ENCODE measurements at places on chromosomes 4 and X.

GRCh38 chr4:3599951-3600350 lies 67.7 kb upstream of the LRPAP1 start:
- no peak for DNase-seq

DNA sequence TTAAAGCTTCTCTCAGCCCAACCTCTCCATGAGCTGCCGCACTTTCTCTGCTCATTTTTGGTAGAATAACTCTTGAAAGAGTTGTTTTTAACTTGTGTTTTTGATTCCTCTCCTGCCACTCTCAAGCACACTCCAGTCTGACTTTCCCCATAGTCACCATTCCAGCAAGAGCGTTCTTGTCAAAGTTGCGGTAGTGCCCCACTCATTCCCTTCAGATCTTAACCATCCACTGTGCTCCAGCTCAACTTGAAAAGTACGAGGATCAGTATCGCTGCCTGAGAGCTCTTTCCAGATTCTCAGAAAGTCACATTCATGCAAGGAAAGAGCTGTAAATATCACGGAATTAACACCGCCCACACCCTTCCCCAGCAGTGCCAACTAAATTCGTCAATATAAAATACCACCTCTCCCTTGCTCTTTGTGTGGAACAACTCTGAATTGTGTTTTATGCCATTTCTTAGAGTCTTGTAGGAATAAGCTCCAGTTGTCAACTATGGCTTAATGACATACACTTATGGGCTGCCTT lies 59.7 kb upstream of the IL15 start:
- no peak for DNase-seq

DNA sequence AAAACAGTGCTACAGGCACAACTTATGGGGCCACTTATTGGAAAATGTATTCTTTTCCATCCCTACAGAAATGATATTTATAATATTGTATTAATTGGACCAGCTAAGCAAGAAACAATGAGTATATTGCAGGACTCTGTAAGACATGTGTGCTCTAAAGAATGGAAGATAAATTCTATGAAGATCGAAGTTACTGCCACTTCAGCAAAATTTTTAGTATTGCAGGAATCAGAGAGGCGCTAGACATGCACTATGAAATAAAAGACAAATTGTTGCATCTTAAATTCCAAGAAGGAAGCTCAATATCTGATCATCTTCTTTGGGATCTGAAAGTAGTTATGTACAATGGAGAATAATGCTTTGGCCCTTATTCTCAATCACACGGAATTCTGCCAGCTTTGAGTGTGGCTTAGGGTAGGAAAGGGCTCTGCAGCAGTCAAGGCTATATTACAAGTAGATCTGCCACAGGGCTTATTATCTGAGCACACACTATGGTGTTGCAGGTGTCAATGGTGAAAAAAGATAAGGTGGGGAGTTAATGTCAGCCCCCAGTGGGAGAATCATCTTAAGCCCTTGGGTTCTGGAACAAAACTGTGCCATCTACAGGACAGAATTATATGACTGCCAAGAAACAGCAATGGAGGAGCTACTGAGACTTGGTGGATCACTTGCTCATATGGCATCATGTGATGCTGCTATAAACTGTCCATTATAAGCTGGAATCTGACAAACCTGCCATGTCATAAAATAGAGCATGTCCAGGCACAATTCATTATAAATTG lies 334.0 kb upstream of the NDST3 start:
- DNase-seq: no peak

- no peak for DNase-seq
Observed at GRCh38 chr4:61194571-61194970, 5.6 kb upstream of the ADGRL3 start.

DNA sequence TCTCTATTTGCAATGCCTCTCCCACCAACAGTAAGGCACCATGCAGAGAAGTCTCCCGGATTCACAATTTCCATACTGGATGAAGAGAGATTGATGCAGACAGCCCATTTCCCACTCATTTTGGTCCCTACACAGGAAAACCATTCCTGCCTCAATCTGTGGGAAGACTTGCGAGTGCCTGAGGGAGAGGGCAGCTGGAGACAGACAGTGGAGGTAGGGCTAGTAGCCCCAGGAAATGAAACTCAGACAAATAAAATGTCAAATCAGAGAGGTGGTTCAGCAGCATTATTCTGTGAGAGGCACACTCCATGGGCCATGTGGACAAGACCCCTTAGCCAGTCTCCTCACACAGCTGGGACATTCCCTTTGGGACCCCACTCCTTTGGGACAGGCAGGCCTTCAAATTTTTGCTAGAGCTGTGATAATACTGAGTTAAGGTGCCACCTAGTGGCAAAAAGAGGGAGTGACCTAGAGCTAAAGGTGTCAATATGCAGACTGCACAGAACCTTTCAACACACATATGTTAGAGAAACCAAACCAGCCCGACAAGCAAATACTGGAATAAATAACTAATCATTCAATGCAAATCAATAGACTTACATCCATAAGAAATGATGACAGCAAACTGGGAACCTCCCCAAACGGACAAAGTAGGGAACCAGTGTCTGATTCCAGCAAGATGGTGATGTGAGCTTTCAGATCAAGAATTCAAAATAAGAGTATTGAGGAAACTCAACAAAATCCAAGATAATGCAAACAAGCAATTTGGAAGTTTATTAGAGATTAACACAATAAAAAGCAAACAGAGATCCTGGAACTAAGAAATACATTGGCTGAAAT lies 1865.3 kb upstream of the AGA start:
- DNase-seq: no peak
